ENCODE measurements at places on chromosomes 2 and 18. TPM values are rescaled to one million over a fixed set of nuclear protein-coding genes. Genes with fewer than 3 reads are reported as not detected.

DNA sequence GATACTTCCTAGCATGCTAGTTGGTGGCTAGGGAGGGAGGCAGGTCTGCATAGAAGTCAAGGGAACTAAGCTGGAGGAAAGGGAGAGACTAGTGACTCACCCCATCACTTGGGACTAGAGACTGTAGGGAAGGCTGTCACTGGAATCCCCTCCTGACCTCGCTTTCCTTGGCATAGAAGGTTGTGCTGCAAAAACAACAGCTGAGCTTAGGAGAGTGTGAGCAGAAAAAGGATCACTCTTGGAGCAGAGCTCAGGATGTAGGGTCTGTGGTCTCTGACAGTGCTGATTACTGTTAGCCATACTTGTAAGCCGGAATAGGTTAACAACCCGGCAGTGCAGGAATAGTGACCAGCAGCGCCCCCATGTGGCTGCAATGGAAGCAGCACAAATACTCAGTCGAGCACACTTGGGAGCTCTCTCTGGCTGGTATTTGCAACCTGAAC lies 66.9 kb upstream of the SMAD2 start:
- no peak for DNase-seq

- DNase-seq, result no peak
Observed at GRCh38 chr2:203637471-203638167, 68.8 kb upstream of the CD28 start.

DNA sequence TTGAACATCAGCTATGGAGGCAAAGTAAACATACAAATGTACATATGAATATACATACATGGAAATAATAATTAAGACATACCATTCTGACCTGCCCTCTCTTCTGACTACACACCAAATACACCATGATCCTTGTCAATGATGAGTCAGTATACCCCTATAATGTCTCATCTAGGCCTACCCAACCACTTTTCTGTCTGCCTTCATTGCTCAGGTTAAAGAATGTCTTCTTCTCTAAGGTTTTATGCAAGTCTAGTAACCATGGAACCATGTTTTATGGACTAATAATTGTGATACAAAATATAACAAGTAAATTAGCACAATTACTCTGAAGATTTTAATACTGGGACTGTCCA lies 128.7 kb downstream of the NCKAP5 start:
- DNase-seq, result no peak

DNA sequence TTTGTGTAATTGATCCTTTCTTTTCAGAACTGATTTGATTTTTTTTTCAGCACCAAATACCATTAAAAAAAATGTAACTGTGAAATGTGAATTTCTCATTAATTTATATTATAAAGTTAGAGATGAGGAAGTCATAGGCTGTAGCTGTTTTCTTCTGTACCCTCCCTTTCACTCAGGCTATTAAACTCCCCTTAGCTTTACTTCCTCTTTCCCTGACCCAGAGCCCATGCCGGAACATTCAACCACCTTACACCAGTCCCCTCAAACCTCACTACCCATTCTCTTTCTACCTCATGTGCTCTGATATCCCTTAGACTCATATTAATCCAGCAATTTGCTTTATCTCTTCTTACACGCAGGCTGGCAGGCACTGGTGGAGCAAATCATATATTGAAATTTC lies 12.4 kb downstream of the GALNT5 start:
- no peak for DNase-seq

- no peak for DNase-seq
Observed at GRCh38 chr2:112189001-112189556, 50.9 kb downstream of the FBLN7 start.

- DNase-seq, result no peak
Observed at GRCh38 chr2:68742626-68743415, 8.2 kb downstream of the ARHGAP25 start.

- peak; percentile 41 for DNase-seq
Observed at GRCh38 chr2:206211657-206212255, 52.1 kb downstream of the EEF1B2 start.

- DNase-seq, result no peak
Observed at GRCh38 chr2:109724533-109725460, 69.3 kb upstream of the RGPD5 start.

GRCh38 chr2:54226260-54226659 lies 29.8 kb downstream of the TSPYL6 start:
- DNase-seq, result no peak

DNA sequence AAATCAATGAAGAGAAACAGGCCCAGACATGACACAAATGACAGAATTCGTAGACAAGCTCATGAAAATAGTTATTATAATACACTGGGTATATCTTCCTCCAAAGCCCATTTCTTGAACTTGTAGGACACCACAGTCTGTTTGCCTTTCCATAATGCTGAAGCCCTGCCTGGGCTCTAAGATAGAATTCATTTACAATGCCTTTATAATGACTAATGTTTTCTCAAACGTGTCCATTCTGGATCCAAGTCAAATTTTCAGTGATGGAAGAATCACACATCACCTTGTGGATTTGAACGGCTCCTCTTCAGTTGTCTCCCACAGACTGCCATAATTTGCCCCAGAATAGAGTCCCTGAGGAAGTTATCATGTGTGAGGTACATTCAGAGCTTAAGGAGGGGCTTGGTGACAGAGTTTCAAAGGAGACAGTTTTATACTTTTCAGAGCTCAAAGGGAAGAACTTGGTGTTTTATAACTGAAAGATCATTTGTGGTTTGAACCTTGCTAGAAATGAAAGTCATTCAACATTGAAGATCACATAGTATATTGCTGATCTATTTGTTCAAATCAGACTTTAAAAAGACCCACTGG lies 38.2 kb downstream of the CASP8 start:
- DNase-seq, result peak; percentile 23

Gene ZNF638
- total RNA-seq, result 87.1 TPM

Gene LYPD6B
- 1.1 TPM for total RNA-seq

Gene CFC1
- total RNA-seq, result not detected

Gene ALPP
- total RNA-seq, result 0.32 TPM

Gene PLGLB1
- 0.59 TPM for total RNA-seq

Gene SOX11
- total RNA-seq, result 19.2 TPM

Gene SIX2
- total RNA-seq, result 7.4 TPM

Gene IL36B
- total RNA-seq, result not detected
